Thoracic aorta (tissue), 2 donors: ENCODE measurements at places on chromosomes 1 and 21.
A peak's percentile ranks its signal among the peaks of the same experiment; 100 is the strongest.

GRCh38 chr1:157806431-157807149 is 13.3 kb downstream of the FCRL1 start:
- no peaks in the 10 kb centered on the region for H3K4me1 ChIP-seq
- no peaks in the 10 kb centered on the region for H3K27me3 ChIP-seq
- no peak overlapping the region for H3K4me3 ChIP-seq
- no peaks in the 10 kb centered on the region for H3K36me3 ChIP-seq

DNA sequence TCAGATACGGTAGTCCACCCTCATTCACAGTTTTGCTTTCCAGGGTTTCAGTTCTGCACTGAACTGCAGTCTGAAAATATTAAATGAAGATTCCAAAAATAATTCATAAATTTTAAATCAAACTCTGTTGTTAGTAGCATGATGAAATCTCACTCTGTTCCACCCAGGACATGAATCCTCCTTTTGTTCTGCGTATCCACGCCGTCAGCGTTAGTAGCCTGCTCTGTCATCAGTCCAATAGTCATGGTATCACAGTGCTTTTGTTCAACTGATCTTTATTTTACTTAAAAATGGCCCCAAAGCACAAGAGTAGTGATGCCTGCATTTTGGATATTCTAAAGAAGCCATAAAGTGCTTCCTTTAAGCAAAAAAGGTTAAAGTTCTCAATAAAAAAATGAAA is 23.9 kb downstream of the CHD1L start:
- H3K27ac ChIP-seq = no peak overlapping the region
- no peaks in the 10 kb centered on the region for H3K27me3 ChIP-seq
- H3K4me3 ChIP-seq = no peak overlapping the region
- no peak for DNase-seq
- peaks cover 33% of the 10 kb centered on the region for H3K36me3 ChIP-seq

GRCh38 chr1:160756849-160757201 is 17.8 kb downstream of the SLAMF7 start:
- DNase-seq = no peak
- H3K36me3 ChIP-seq = no peaks in the 10 kb centered on the region
- no peaks in the 10 kb centered on the region for H3K4me1 ChIP-seq
- H3K4me3 ChIP-seq = no peak overlapping the region
- H3K27me3 ChIP-seq = no peaks in the 10 kb centered on the region

DNA sequence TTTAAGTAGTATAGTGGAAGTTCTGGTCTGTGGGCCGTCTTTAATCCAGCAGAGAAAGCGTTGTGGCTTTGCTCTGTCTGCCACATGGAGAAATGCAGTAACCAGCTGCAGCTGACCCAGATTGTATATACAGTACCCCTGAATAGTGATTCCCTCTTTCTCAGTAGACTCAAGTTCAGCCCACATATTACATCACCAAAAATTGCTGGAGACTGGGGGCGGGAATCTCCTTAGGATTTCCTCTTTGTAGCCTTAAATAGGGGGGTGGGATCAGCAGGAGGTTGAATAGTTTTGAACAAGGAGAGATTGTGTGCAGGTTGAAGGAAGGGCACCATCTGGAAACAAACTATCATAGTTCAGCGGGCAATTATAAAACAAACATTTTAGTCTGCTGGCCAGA is at the start of gene ANGPTL1:
TSS of gene ANGPTL1 (minus strand) at position 134 of the 400 bp plus-strand sequence. CDS start 5,301 bp downstream, outside the sequence.
- no peaks in the 10 kb centered on the region for H3K36me3 ChIP-seq
- DNase-seq = no peak
- no peaks in the 10 kb centered on the region for H3K27me3 ChIP-seq

- no peaks in the 10 kb centered on the region for H3K4me1 ChIP-seq
- H3K36me3 ChIP-seq = no peaks in the 10 kb centered on the region
- no peak overlapping the region for H3K4me3 ChIP-seq
- H3K27ac ChIP-seq = no peak overlapping the region
Observed at GRCh38 chr21:35343046-35343819, 294.1 kb upstream of the RUNX1 start.

DNA sequence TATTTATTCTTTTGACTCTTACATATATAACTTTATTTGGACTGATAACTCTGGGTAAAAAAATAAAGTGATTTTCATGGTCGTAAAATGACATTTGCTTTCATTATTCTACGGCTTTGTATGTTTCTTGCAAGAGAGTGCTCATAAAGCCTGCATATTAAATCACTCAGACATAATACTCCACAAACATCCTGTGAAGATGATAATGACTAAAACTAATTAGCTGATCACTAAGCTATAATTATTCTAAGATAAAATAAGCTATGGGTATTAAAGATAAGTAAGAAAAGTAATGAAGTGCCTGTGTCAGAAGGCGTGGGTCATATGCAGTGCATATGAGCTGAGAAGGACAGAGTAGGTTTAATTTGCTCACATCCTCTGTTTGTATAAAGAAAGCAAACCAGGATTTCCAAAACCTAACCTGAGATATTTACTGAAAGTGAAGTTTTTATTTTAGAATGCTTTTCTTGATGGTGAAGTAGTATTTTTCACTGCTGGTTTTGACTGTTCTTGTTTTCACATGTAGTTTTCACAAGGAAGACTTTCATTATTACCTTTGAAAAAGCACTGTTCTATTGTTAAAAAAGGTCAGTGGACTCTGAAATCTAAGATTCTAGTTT is 278.8 kb downstream of the AMY1C start:
- no peak for DNase-seq
- H3K4me1 ChIP-seq = no peaks in the 10 kb centered on the region
- no peak overlapping the region for H3K27ac ChIP-seq
- no peak overlapping the region for H3K4me3 ChIP-seq

GRCh38 chr21:33940164-33940880 is 24.7 kb upstream of the ATP5PO start:
- no peak overlapping the region for H3K4me3 ChIP-seq
- no peak overlapping the region for H3K27ac ChIP-seq
- no peaks in the 10 kb centered on the region for H3K27me3 ChIP-seq
- DNase-seq = no peak
- no peaks in the 10 kb centered on the region for H3K4me1 ChIP-seq

GRCh38 chr1:111406321-111406768 is 21.2 kb downstream of the OVGP1 start:
- H3K27me3 ChIP-seq = no peaks in the 10 kb centered on the region
- no peak overlapping the region for H3K4me3 ChIP-seq
- no peaks in the 10 kb centered on the region for H3K4me1 ChIP-seq
- H3K36me3 ChIP-seq = no peaks in the 10 kb centered on the region

DNA sequence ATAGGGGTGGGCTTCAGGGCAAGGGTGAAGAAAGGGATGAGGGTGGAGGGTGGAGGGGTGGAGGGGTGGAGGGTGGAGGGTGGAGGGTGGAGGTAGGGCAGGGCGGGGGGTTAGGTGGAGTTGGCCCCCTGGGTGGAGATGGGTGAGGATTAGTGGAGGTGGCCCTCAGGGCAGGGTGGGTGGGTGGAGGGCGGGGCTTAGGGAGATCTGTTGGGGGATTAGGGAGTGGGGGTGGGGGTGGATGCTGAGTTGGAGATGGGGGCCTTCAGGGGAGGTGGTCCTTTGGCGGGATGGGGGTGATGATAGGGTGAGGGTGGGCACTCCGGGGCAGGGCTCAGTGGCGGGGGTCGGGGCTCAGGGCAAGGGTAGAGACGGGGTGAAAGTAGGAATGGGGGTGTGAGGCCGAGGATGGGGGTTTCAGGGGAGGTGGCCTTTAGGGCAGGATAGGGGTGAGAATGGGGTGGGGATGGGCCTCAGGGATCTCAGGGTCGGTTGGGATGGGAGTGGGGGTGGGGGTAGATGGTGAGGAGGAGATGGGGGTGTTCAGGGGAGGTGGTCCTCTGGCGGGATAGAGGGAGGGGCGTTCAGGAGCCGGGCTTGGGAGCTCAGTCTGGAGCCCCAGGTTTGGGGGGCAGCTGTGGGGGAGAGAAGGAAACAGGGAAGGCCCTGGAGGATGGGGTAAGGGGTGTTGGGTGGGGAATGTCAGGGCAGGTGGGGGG is 800 bp upstream of the DNMT3L start:
- DNase-seq = no peak
- H3K27me3 ChIP-seq = no peaks in the 10 kb centered on the region
- no peak overlapping the region for H3K27ac ChIP-seq
- H3K4me3 ChIP-seq = no peak overlapping the region
- H3K4me1 ChIP-seq = no peaks in the 10 kb centered on the region
- no peaks in the 10 kb centered on the region for H3K36me3 ChIP-seq

DNA sequence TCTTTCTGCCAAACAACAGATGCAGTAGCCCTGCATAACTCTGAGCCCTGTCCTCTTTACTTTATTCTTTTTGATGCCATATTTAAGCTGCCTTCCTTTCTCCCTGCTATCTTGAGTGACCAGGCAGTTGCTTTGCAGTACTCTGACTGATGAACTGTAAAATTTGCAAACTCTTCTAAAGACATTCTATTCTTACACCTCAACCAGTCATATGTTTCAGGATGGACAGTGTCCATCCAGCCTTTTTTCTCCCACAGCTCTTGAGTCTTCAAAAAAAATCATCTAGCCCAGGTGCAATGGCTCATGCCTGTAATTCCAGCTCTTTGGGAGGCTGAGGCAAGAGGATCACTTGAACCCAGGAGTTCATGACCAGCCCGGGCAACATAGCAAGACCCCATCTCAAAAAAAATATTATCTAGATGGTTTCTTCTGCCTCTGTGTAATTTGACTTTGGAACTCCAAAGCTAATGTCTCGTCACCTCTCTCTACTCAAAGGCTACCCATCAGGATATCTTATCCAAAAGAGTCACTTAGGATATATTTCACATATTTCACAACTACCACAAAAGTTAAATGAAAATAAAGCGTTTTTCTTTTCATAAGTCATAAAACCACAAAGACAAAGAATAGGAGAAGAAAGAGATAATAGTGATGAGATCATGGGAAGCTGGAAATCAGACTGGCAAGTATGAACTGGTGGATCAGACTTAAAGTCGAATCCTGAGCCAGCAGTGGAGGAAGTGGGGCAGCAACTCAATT is 54.6 kb upstream of the IPO9 start:
- H3K36me3 ChIP-seq = no peaks in the 10 kb centered on the region
- H3K27ac ChIP-seq = peak overlapping the region; percentile 86
- DNase-seq = no peak
- no peak overlapping the region for H3K4me3 ChIP-seq
- H3K27me3 ChIP-seq = no peaks in the 10 kb centered on the region

- no peak overlapping the region for H3K27ac ChIP-seq
- H3K36me3 ChIP-seq = no peaks in the 10 kb centered on the region
- H3K4me3 ChIP-seq = no peak overlapping the region
- no peaks in the 10 kb centered on the region for H3K4me1 ChIP-seq
- no peak for DNase-seq
- H3K27me3 ChIP-seq = no peaks in the 10 kb centered on the region
Observed at GRCh38 chr1:67227196-67227595, 60.9 kb downstream of the IL23R start.

DNA sequence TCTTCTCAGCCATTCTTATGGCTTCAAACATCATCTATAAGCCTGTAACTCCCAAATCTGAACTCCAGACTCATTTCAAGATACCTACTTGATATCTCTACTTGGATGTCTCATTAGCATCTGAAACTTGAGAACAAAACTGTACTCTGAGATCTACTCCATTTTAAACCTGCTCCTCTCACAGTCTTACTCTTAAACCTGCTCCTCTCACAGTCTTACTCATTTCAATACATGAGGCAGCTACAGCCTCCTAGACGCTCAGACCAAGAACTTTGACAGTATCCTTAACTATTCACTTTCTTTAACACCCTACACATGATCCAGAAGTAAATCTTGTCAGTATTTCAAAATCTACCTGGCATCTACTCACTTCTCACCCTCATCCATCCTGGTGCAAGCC is 54.3 kb downstream of the NBPF6 start:
- H3K36me3 ChIP-seq = no peaks in the 10 kb centered on the region
- DNase-seq = no peak
- no peak overlapping the region for H3K27ac ChIP-seq
- H3K4me1 ChIP-seq = no peaks in the 10 kb centered on the region
- no peaks in the 10 kb centered on the region for H3K27me3 ChIP-seq
- H3K4me3 ChIP-seq = no peak overlapping the region

- H3K4me1 ChIP-seq = no peaks in the 10 kb centered on the region
- DNase-seq = no peak
- no peak overlapping the region for H3K4me3 ChIP-seq
- H3K27ac ChIP-seq = no peak overlapping the region
- no peaks in the 10 kb centered on the region for H3K36me3 ChIP-seq
- no peaks in the 10 kb centered on the region for H3K27me3 ChIP-seq
Observed at GRCh38 chr1:66237722-66238479, 296.1 kb upstream of the SGIP1 start.

GRCh38 chr1:110370827-110371226 is 20.0 kb downstream of the SLC16A4 start:
- no peak for DNase-seq
- no peaks in the 10 kb centered on the region for H3K27me3 ChIP-seq
- peaks cover 12% of the 10 kb centered on the region for H3K36me3 ChIP-seq
- H3K4me3 ChIP-seq = no peak overlapping the region
- no peaks in the 10 kb centered on the region for H3K4me1 ChIP-seq

GRCh38 chr1:164720440-164721227 is 161.7 kb downstream of the PBX1 start:
- no peak overlapping the region for H3K4me3 ChIP-seq
- no peak for DNase-seq
- H3K4me1 ChIP-seq = peaks cover 71% of the 10 kb centered on the region
- no peaks in the 10 kb centered on the region for H3K27me3 ChIP-seq
- H3K27ac ChIP-seq = no peak overlapping the region

DNA sequence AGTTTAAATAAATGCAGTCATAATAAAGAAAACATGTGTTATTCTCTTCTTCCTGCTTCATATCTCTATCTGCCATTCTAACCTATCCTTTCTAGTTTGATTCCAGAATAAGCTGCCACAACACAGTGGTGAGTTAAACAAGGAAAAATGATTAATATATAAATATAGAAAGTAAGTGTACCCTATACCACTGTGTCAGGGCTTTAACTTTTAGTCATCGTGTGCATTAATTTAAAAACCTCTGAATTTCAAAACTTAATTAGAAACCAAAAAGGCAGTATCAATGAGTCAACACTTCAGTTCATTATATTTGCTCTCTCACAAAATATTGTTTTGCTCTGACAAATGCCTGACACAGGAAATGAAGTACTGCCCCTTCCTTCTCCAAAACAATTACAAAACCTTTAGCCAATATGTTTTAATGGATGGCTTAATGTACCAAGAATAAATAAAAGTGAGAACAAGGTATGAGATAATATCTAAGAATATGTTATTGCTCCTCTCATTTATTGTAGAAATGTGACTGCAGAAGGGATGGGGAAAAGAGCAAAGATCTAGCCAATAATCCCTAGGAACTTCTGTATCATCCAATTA is 634.8 kb downstream of the KCNT2 start:
- H3K4me1 ChIP-seq = no peaks in the 10 kb centered on the region
- no peak overlapping the region for H3K27ac ChIP-seq
- no peak for DNase-seq
- no peak overlapping the region for H3K4me3 ChIP-seq
- no peaks in the 10 kb centered on the region for H3K36me3 ChIP-seq
- no peaks in the 10 kb centered on the region for H3K27me3 ChIP-seq

GRCh38 chr1:205523891-205524793 is 19.7 kb downstream of the CDK18 start:
- peaks cover 4% of the 10 kb centered on the region for H3K36me3 ChIP-seq
- H3K27ac ChIP-seq = no peak overlapping the region
- H3K4me3 ChIP-seq = no peak overlapping the region
- DNase-seq = no peak
- H3K4me1 ChIP-seq = no peaks in the 10 kb centered on the region
